ENCODE measurements at places on chromosomes 5 and 9. TPM values are rescaled to one million over a fixed set of nuclear protein-coding genes. Genes with fewer than 3 reads are reported as not detected.

The LSM11 gene
- 4.6 TPM for total RNA-seq

The DCAF12 gene
- total RNA-seq = 3.8 TPM

GRCh38 chr5:36058776-36059175 is 7.9 kb downstream of the UGT3A2 start:
- no peak for DNase-seq

- no peak for DNase-seq
Measured at GRCh38 chr9:116381350-116381749, 227.8 kb downstream of the PAPPA start.

The SAPCD2 gene
- total RNA-seq = 0.81 TPM

- DNase-seq = no peak
Measured at GRCh38 chr5:143886096-143886495, 74.1 kb downstream of the HMHB1 start.

GRCh38 chr5:2752059-2752820 is 763 bp upstream of the IRX2 start:
- DNase-seq = no peak

GRCh38 chr5:172437445-172438318 is 16.6 kb downstream of the SH3PXD2B start:
- DNase-seq = no peak

- no peak for DNase-seq
Measured at GRCh38 chr9:5395428-5395827, 42.3 kb downstream of the PLGRKT start.

- DNase-seq = no peak
Measured at GRCh38 chr5:155616779-155617392, 603.3 kb downstream of the KIF4B start.

The RNF180 gene
- not detected for total RNA-seq

- no peak for DNase-seq
Measured at GRCh38 chr9:113360242-113360842, 11.0 kb downstream of the BSPRY start.

- DNase-seq = no peak
Measured at GRCh38 chr5:131182839-131183238, 12.1 kb downstream of the LYRM7 start.

GRCh38 chr9:79185866-79186265 is 385.9 kb upstream of the TLE4 start:
- DNase-seq = no peak

DNA sequence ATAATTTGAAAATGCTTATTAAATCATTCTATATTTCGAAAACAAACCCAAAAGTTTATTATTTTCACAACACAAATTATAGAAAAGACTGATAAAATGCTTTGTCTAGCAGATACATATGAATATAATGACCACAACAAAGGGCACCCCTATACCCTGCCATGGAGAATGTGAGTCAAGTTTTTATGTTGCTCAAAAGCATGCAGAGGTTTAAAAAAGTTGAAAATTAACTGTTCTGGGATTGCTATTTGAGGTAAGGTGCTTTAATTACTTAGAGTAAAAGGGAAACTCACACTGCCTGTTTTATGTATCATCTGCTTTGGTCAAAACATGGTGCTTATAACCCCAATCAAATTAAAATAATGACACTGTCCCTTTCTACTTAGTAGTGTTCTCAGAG is 41.0 kb downstream of the MLANA start:
- DNase-seq = no peak

- DNase-seq = no peak
Measured at GRCh38 chr9:82180711-82181110, 192.1 kb downstream of the SPATA31D1 start.
